Fibroblast of mammary gland (primary cell): ENCODE measurements at places on chromosomes 16 and 17.

- no peak for DNase-seq
Measured at GRCh38 chr17:44024271-44024663, 9.5 kb upstream of the TMEM101 start.

GRCh38 chr17:76138234-76138895, 2.7 kb downstream of the FOXJ1 start:
- no peak for DNase-seq

DNA sequence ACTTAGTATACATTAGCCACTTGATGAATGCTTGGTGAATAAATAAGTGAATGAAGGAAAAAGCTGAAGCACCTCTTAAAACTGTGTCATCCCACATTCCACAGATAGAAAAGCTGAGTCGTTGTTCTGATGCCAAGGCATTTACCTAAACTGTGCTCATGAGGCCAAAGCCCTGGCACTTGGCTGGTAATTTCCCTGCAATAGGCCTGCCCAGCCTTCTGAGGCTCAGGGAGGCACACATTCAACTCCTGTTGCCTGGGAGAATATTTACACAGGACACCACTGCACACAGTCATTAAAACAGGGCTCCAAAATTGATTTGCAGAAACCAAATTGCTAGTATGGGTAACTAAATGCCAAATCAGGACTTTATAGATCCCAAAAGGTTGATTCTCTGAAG, 333.0 kb upstream of the C16orf82 start:
- DNase-seq: no peak

DNA sequence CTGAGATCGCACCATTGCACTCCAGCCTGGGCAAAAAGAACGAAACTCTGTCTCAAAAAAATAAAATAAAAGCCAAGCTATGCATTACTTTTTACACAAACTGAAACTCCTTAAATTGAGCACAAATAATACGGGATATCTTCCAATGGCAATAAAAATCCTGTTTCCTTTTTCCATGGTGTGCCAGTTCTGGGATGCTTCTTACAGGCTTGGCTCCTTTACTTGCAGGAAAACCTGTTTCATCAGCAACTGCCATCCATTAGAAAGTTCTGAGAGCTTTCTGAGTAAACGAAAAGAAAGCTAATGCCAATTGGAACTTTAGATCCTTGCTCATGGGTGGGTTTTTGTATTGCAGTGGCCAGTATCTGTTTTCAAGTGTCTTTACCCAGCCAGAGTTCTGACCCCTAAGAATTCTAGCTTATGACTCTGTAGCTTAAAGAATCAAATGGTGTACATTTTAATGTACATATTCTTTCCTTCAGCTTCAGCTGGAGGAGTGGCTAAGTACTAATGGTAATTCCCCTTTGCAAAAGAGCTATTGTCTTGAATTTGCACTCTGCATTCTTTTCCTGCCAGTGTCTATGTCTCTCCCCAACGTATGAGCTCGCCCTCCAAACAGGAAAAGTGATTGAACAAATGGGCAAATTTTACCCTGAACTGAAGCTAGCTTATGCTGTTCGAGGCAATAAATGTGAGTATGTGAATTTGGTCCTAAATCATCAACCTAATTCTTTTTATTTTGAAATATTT, 21.5 kb upstream of the DDX19A start:
- DNase-seq: no peak

- no peak for DNase-seq
Measured at GRCh38 chr17:61133853-61134252, 265.8 kb upstream of the TBX2 start.

GRCh38 chr16:20916289-20916688, 15.7 kb downstream of the LYRM1 start:
- DNase-seq: no peak

DNA sequence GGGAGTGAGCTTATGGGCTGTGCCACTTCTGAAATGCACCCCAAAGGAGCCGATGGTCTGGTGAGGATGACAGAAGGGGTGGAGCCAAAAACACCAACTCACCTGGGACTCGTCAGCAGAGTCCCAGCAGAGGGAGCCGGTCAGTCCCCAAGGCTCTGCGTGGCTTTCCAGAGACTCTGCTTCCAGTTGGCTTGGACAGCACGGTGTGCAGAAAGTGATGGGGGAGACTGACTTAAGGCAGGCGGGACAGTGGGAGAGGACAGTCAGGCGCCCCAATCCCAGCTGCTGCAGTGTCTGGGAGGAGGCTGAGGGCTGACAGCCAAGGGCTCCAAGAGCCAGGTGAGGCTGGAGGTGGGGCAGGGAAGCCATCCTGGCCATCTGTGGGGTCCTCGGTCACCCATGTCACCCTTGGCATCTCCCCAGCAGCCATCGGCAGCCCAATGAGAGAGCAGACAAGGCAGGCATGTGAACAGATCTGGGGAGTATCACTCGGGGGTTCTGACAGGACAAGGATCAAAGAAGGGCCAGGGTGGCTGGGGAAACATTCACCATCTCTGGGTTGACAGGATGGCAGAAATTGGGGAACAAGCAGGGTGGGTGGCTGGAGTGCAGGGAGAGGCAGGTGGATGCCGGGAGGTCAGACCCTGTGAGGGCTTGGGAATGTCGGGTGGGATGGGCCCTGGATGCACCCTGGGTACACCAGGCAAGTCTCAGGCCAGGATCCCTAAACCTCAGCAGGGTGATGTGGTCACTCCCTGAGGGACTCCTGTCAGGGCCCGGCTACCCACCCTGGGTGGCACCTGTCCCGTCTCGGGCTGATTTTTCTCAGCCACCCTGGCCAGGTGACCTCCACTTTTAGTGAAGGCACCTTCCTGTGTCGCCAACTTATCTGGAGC, 8.9 kb upstream of the KRTAP17-1 start:
- DNase-seq: peak; percentile 8

DNA sequence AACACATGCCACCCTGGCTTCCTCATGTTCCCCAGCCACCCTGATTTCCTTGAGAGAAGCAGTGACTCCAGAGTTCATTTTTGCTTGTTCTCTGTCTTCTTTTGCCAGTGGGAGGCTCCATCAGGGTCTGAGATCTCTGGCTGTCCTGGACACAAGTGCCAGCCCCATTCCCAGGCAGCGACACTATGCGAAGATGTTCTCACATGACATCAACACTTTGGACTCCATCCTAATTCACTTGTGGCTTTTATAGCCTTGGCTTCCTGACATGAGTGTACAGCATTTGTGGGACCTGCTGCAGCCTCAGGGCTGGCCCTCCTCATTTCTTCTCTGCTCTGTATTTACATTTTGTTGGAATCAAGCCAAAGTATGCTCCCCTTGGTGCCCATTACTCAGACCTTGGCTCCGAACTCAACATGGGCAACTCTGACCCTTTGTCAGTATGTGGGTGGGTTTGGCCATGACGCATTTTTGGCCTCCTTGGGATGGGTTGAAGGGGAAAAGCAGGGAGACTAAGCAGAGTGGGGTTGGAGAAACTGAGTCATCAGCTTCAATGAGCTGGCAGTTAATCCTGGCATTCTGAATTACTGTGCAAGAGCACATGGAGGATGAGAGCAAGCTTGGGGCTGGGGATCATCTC, 119.0 kb upstream of the EEF2KMT start:
- no peak for DNase-seq

DNA sequence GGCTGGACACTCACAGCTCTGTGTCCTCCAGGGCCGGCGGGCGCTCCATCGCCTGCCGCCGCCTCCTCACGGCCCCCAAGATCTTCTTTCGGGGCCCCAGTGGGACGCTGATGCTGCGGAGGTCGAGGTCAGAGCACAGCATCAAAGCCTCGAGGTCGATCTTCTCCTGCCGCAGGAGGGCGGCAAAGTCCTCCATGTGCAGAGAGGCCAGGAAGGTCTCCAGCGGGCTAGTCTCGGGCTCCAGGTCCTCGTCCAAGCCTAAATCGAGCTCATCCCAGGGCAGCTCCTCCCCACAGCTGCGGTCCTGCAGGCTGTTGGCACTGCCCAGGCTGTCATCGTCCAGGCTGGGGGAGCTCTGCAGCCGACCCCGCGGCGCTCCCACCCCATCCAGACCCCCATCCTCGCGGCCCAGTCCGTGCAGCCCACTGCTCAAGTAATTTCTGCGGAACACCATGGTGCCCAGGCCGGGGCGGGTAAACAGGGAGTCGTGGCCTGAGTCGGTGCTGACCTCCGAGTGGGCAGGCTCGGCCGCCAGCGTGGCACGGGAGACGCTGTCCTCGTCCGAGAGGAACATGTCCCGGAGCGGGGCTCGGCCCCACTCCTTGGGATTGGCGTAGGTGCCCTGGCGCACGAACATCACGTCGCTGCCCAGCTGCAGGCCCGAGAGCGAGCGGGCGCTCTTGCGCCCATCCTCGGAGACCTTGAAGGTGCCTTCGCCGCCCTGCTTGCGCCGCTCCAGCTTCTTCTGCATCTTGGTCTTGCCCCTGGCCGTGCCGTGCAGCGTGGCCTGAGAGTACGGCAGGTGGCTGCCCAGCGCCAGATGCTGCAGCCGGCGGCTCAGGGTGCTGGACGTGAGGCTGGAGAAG, 3.4 kb downstream of the USH1G start:
- peak; percentile 3 for DNase-seq

DNA sequence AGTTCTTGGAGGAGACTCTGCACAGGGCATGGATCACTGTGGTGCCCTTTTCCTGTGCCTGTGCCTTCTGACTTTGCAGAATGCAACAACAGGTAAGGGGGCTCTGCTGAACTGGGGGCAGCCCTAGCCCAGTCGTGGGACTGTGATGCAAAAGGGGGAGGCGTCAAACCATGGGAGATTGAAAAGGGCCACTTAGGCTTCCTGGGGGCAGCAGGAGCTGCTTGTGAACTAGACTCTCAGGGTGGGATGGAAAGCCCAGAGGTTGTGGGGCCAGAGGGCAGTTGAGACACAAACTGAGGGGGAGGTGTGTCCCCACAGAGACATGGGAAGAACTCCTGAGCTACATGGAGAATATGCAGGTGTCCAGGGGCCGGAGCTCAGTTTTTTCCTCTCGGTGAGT, 19.6 kb downstream of the ADGRG5 start:
- no peak for DNase-seq

- DNase-seq: no peak
Measured at GRCh38 chr16:46763147-46763546, 15.0 kb upstream of the MYLK3 start.

DNA sequence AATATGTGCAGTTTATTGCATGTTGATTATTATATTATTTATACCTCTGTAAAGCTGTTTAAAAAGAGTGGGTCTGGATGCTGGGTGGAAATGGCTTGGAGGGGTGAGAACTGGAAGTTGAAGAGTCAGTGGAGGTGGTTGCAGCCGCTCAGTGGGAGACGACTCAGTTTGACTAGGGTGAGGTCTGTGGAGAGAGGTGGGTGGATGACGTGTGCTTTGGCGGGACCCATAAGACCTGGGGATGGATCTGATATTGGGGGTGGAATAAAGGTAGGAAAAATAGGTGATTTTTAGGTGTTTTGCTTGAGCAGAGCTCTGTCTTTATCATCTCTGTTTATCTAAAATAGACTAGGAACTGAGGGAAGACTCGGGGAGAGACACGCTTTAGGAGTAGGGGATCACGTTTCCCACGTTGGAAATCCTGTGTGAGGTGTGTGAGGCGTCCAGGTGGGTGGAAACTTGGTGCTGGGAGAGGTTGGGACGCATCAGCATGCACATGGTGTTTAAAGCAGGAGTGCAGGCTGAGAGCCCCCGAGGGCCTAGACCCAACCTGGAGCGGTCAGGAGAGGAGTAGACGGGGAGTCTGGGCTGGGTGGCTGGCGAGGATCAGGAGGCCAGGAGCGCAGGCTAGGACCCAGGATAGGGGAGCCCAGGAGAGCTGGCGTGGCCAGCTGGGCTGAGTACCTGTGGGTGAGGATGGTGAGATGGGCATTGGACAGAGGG, 17.2 kb downstream of the NT5M start:
- DNase-seq: no peak

GRCh38 chr17:32806646-32807045, 70.3 kb downstream of the MYO1D start:
- DNase-seq: no peak

- DNase-seq: no peak
Measured at GRCh38 chr16:56534847-56535383, 15.1 kb upstream of the BBS2 start.

DNA sequence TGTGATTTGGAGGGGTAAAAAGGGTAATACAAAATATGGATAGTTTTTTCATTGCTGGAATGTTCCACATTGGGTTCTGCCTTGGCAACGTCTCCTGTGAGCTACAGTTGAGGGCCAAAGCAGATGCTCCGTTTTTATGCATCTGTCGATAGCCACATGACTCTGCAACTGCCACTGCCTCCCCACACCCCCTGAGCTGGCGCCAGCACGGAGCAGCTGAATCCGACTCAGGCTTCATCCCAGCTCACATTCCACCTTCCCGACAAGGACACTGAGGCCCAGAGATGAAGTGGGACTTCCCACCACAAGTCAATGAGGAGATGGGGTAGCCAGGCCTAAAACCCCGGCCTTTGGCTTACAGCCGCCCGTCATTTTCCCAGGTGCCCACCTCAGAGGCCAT, 334.1 kb downstream of the CDH13 start:
- DNase-seq: no peak

- peak; percentile 92 for DNase-seq
Measured at GRCh38 chr17:76527430-76528111, 9.9 kb downstream of the CYGB start.

GRCh38 chr17:67750067-67750466, 32.3 kb downstream of the NOL11 start:
- DNase-seq: no peak

- DNase-seq: peak; percentile 59
Measured at GRCh38 chr17:49968405-49969133, 421 bp upstream of the DLX4 start.

DNA sequence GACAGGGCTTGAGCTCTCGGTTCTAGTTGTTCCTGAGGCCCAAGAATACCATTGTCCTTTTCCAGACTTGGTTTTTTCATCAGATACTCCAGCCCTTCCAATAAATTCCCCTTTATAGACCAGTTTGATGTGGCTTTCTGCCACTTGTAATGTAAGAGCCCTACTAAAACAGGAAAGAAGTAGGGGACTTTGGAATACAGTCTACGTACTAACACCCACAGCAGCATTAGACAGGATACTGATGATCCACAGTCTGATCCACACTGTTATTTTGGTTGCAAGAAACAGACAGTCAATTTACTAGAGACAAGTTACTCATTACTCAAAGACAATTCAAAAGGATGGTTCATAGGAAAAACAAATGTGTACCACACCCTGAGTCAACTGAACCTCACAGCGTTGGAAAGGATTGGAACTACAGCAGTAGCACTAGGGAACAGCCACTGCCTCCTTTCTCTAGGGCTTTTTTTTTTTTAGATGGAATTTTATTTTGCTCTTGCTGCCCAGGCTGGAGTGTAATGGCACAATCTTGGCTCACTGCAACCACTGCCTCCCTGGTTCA, 45.9 kb upstream of the MED13 start:
- DNase-seq: peak; percentile 52

DNA sequence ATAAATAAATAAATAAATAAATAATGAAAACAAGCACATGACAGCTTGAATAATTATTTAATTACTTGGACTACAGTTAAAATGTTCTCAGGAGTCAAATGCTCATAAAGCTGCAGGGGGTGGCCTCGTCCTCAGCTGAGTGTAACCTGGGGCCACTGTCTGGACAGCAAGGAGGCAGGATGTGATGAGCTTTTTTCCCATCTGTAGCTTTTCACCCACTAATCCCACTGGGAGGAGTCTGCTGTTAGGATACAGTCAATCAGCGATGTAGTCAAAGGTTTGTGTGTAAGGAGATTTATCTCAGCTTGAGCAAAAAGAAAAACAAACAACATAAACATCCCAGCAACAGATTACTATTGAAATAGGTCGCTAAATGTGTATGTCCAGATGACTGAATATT, 22.5 kb downstream of the ZCCHC14 start:
- peak; percentile 70 for DNase-seq

- DNase-seq: peak; percentile 46
Measured at GRCh38 chr16:19715566-19715965, 2.5 kb downstream of the KNOP1 start.

- DNase-seq: no peak
Measured at GRCh38 chr16:24049113-24049512, 207.0 kb upstream of the CACNG3 start.

GRCh38 chr16:72612718-72613117, 435.2 kb downstream of the ZFHX3 start:
- no peak for DNase-seq
